ENCODE measurements at places on chromosomes 6 and 20.

DNA sequence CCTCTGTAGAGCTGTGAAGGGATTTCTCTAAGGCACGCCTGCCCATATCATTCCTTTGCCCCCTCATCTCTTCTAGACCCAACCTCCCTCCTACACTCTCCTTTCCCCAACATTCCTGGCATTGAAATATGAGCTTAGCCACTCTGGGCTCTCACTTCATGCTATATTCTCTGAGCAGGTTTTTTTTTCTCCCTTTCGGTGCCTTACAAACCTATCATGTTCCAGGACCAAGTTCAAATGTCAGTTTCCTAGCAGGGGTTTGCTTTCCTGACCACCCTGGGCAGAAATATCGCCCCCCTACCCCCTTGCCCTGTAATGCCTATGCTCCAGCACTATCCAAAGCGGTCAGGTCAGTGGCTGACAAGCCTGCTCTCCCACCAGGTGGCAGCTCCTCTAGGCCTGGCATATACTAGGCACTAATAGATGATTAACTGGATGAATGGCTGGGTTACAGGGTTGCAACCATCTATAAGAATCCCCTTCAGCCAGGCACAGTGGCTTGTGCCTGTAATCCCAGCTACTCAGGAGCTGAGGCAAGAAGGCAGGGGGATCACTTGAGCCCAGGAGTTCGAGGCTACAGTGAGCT is 25.7 kb upstream of the AAR2 start:
- no peak for DNase-seq

GRCh38 chr20:20430066-20430465 is 62.2 kb downstream of the INSM1 start:
- DNase-seq = no peak

DNA sequence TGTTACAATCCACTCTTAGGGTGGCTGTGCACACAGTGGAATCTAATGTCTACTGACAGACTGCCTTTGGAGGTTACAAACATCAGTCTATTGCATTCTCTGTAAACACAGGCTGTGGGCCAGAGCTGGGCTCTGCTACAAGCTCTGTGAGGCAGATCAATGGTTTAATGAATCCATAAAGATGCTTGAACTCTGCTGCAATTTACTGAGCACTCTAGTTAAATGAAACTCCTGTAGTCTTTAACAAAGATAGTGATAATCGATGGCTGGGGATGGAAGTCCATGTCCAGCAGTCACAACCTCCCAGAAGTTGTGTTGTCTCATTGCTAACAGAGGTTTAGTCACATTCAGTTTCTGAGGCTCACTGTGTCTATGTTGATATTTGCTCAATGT is 50.5 kb downstream of the SOBP start:
- no peak for DNase-seq

- DNase-seq = no peak
Measured at GRCh38 chr6:140987364-140988155, 1145.2 kb upstream of the GJE1 start.

GRCh38 chr6:11209906-11210305 is 22.6 kb downstream of the NEDD9 start:
- no peak for DNase-seq

GRCh38 chr6:56368491-56368890 is 121.1 kb upstream of the COL21A1 start:
- DNase-seq = no peak

GRCh38 chr6:74480561-74480960 is 725.3 kb downstream of the COL12A1 start:
- DNase-seq = no peak

GRCh38 chr6:91664327-91664959 is 1077.6 kb upstream of the MAP3K7 start:
- DNase-seq = no peak

GRCh38 chr6:54264581-54265272 is 43.5 kb upstream of the TINAG start:
- no peak for DNase-seq

DNA sequence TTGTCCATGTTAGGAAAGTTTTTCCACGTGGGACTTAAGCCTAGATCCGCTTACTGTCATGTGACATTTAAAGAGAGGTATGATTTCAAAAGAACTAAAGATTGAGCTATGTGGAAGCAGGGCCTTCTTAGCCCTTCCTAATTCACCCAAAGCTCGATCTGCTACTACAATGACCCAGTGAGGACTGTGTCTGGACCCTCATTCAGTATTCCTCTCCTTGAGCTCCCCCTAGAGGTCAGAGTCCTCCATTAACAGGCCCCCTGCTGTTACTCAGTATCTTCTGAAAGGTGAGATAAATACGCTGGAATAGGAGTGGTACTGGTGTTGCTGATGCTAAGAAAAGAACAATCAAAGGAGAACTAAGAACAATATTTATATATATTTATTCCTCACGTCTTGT is 414.0 kb downstream of the GJA1 start:
- peak; percentile 7 for DNase-seq

All from hematopoietic multipotent progenitor cell treated with erythropoietin and hydrocortisone succinate and interleukin-3 and kit ligand, for 17 days (in vitro differentiated cells).